ENCODE measurements at places on chromosomes 11 and 22. TPM values are rescaled to one million over a fixed set of nuclear protein-coding genes. Genes with fewer than 3 reads are reported as not detected.

GRCh38 chr11:110092515-110093406 lies at the start of gene ZC3H12C:
ZC3H12C (plus strand) TSS chr11:110093392; CDS start chr11:110093412, 20 bp downstream.
- DNase-seq = peak; percentile 73

- DNase-seq = no peak
Observed at GRCh38 chr11:112087212-112087611, 539 bp downstream of the SDHD start.

- DNase-seq = no peak
Observed at GRCh38 chr22:33221568-33221967, 163.4 kb upstream of the SYN3 start.

The INPP5J gene
- 0.12 TPM for total RNA-seq

DNA sequence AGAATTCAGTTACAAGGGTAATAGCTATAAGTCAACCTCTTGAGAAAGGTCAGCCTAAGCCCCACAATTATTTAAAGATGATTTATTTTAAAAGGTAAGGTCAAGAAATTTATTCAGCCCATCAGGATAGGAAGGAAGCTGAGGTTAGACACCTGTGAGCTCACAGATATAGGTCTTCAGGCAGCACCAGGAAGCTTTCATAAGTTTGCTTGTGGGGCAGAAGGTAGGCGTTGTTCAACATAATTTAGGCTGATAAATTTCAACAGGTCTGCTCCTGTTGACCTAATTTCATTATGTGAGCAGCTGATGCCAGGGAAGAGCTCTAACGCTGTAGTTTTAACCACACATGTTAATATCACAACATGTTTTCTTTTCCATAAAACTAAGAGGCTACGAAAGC lies 118.1 kb upstream of the APOA1 start:
- DNase-seq = no peak

GRCh38 chr11:46181843-46182424 lies 60.7 kb upstream of the PHF21A start:
- no peak for DNase-seq

- peak; percentile 98 for DNase-seq
Observed at GRCh38 chr11:65546217-65546958, 11.8 kb downstream of the LTBP3 start.

- no peak for DNase-seq
Observed at GRCh38 chr11:102776454-102776853, 4.0 kb downstream of the MMP10 start.

- peak; percentile 78 for DNase-seq
Observed at GRCh38 chr22:38504731-38505540, 1.2 kb downstream of the DDX17 start.

DNA sequence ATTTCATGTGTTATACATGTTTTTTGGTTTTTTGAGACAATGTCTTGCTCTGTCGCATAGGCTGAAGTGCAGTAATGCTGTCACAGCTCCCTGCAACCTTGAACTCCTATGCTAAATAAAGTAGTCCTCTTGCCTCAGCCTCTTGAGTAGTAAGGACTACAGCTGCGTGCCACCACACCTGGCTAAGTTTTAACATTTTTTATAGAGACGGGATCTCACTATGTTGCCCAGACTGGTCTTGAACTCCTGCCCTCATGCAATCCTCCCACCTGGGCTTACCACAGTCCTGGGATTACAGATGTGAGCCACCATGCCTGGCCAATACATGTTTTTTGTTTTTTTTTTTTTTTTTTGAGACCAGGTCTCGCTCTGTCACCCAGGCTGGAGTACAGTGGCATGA lies 33.9 kb downstream of the SWAP70 start:
- DNase-seq = no peak

DNA sequence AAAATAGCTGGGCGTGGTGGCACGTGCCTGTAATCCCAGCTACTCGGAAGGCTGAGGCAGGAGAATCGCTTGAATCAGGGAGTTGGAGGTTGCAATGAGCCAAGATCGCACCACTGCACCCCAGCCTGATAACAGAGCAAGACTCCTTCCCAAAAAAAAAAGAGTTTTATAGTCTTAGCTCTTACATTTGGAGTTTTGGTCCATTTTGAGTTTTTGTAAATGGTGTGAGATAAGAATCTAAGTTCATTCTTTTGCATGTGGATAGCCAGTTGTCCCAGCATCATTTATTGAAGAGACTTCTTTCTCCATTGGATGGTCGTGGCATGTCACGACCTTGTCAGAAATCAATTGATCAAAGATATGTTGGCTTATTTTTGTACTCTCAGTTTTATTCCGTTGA lies 34.6 kb downstream of the RNF121 start:
- DNase-seq = no peak

The DRD4 gene
- 1.2 TPM for total RNA-seq

DNA sequence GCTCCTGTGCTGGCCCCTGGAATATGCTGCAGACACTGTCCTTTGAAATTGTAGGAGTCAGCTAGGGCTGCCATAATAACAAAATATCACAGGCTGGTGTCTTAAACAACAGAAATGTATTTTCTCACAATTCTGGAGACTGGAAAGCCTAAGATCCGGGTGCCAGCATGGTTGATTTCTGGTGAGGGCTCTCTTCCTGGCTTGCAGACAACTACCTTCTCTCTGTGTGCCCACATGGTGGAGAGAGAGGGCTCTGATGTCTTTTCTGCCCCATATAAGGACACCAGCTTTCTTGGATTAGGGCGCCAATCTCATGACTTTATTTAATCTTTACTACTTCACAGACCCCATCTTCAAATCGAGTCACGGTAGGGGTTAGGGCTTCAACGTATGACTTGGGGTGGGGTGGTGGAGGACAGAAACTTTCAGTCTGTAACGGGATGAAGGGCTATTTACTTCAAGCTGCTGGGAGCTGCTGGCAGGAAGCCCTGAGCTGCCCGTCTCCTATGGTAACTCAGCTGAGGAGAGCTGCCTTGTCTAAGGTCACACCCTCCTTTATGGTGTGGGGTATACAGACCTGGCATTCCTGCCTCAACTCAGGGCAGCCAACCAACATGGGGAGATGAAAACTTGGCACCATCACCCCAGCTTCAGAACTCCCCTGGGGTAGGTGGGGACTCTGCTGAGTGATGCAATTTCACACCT lies 142.9 kb upstream of the ZBED5 start:
- DNase-seq = no peak

- DNase-seq = no peak
Observed at GRCh38 chr22:48624401-48624800, 1203.3 kb downstream of the BRD1 start.

- DNase-seq = no peak
Observed at GRCh38 chr22:49946612-49947295, 13.8 kb upstream of the PIM3 start.

GRCh38 chr11:45078236-45079074 lies 68.0 kb upstream of the PRDM11 start:
- DNase-seq = no peak
